Left renal cortex interstitium (tissue), 4 donors: ENCODE measurements at places on chromosomes 4 and X.

DNA sequence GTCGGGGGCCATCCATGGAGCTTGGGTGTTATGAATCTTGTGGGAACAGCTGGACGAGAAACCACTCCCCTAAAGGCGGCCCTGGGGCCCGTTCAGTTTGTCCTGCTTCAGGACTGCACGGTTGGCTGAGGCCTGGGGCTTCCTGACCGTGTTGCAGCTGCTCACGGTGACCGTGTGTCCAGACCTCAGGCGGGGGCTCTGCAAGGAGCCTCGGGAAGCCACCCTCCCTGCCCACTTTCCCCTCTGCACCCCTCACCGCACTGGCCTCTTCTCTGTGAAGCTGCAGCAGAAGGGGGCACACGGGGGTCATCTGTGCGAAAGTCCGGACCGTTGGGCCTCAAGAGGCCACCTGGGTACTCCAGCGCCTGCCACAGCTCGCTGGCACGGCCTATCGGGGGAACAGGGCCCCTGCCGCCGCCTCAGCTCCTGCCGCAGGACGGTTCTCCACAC lies 29.4 kb downstream of the UVSSA start:
- no peak for DNase-seq

GRCh38 chr4:98521486-98521885 lies 136.9 kb downstream of the TSPAN5 start:
- no peak for DNase-seq

DNA sequence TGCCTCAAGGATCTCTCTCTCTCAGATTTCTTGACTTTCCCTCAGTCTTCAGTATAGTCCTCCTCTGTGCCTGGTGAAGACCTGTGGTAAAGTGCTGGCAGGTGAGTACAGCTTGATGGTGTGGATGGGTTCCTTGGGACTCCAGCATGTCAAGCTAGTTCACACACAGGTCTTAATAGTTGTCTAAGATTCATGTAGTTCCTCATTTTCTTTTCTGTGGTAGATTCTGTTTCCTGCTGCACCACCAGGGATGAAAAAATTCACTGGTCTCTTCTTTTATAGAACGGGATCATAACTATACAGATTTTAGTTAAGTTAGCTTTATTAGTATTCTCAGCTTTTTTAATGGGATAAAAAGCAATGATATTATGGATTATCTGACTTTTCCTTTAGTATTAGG lies 32.5 kb upstream of the PAQR3 start:
- DNase-seq = no peak

DNA sequence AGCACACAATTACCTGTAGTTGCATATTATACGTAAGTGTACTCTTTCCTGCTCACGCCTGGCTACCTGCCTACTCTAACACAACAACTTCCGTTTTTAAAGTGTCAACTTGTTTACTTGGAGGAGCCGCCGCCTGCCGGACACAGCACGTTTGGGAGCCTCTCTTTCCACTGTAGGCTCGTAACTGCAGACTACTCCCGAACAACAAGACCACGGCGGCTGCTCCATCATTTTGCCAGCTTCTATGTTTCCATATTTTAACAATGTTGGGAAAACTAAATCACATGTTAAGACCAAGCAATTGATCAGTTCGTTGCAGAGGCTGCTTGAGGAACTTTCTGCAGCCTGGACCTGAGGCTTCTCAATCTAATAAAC lies 841 bp downstream of the MTNR1A start:
- no peak for DNase-seq

DNA sequence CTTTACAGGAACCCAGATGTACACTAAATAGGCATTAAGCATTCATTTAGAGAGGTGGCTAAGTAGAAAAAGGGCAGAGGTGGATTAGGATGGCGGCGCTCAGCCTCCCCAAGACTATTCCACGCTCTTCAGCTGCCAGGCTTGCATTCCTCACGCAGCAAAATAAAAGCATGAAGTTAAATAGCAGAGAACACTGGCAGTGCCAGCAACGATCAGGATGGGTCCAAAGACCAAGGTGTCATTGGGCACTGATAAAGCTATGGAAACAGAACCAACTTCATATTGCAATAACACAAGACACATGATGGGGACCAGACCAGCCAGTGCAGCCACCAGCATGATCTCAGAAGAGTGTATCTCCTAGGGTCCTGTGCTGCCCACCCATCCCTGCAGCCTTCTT lies 42.0 kb downstream of the TMEM156 start:
- DNase-seq = no peak

- DNase-seq = no peak
These were observed 1153.0 kb downstream of the C4orf33 start for GRCh38 chr4:130249002-130249401.

- no peak for DNase-seq
These were observed 36.3 kb upstream of the ADRA2C start for GRCh38 chr4:3729882-3730226.

GRCh38 chr4:122716825-122717448 lies 15.6 kb upstream of the BBS12 start:
- DNase-seq = no peak

DNA sequence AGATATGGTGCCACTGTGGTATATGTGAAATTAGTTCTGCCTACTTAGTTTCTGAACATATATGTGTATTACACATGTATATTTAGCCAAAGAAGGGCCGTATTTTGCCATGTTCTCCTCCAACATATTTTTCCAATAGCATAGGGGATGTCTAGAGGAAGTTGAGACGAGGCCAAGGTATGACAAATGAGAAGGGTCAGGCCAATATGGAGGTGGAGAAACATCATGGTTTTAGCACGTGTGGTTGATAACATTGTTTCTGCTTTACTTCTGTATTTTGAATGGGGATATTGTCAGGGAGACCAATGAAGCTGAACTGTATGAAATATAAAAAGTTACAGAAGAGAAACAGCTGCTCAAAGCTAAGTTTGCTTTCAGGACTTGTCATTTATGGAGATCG lies 246.7 kb upstream of the TLL1 start:
- DNase-seq = no peak

DNA sequence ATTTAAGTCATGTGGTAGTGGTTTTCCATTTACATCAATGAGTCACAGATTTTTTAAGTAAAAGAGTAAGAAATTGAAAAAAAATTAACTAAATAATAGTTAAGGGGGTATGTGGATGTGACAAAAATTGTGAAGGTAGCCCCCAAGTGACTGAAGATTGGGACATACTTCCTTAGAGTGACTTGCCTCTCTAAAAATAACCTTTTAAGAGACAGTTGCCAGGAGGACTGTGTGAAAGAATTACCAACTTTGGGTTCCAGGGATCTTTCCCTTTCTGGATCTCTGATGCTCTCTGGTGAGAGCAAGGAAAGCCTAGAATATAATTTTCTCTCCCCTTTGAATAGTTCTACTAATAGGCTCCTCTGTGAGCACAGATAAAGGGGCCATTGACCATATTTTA lies 42.7 kb downstream of the NHSL2 start:
- DNase-seq = no peak

DNA sequence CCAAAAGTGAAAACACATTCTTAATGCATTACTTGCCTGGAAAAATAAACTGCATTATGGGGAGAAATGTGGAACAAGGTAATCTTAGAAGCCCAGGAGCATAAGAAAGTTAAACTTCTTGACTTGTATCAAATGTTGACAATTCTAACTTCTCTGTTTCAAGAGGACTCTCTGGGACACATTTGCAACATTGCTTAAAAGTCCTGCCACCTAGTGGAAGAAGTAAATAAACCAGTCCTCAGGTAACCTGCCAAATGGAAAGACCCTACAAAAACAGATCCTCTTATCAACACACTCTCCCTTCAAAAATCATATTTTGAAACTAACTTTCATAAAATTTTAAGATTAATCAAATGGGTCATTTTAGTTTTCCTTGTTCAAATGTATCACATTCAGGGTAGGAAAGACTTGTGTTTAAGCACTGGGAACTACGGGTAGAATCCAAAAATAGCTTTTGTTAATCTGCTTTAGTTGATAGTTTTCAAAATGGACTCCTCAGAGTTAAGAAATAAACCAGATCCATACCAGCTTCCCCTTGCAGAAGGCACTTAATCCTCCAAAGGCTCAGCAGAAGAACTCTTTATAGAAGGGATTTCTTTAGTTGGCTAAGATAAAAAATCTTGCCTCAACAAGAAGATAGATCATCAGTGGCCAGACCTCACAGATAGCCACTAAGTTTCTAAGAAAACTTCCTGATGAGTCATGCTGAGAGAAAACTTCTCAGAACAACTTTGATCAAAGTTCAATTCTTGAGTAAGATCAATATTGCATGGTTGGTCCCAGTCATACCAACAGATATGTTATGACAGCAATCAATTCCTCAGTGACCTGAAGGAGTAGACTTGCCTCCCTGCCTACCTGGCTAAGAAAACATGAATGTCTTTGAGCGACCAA lies 141.7 kb downstream of the HHIP start:
- peak; percentile 43 for DNase-seq

GRCh38 chr4:131309628-131310027 lies 1839.5 kb upstream of the PCDH10 start:
- DNase-seq = no peak

- no peak for DNase-seq
These were observed 197.0 kb downstream of the ADGRL3 start for GRCh38 chr4:61397174-61397573.

GRCh38 chr4:1833307-1834046 lies 22.5 kb downstream of the LETM1 start:
- DNase-seq = no peak

GRCh38 chr4:164779811-164780216 lies 25.9 kb downstream of the SMIM31 start:
- DNase-seq = no peak

DNA sequence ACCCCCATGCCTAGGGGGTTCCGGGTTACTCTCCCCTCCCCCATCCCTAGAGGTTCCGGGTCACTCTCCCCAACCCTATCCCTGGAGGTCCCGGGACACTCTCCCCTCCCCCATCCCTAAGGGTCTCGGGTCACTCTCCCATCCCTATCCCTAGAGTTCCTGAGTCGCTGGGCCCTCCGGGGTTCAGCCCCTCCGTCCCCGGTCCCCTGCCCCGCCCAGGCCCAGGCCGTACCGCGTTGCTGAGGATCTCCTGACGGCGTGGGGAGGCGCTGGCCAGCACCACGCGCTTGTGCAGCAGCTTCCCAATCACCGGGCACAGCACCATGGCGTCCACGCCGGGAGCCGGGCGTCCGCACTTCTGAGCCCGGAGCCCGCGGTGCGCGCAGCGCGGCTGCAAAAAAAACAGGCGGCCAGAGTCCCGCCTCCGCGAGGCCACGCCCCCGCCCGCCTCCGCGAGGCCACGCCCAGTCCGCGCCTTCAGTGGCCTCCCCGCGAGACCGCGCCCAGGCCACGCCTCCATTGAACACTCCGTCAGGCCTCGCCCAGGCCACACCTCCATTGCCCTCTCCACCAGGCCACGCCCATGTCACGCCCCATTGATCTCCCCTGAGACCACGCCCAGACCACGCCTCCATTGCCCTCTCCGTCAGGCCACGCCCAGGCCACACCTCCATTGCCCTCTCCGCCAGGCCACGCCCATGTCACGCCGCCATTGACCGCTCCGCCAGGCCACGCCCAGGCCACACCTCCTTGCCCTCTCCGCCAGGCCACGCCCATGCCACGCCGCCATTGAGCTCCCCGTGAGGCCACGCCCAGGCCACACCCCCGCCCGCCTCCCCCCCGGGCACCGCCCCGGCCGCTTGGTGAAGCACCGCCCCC lies at the start of gene ASMTL:
Gene ASMTL (minus strand): TSS at position 394 of the 879 bp plus-strand sequence. CDS start 69 bp downstream, at position 325.
- peak; percentile 96 for DNase-seq

DNA sequence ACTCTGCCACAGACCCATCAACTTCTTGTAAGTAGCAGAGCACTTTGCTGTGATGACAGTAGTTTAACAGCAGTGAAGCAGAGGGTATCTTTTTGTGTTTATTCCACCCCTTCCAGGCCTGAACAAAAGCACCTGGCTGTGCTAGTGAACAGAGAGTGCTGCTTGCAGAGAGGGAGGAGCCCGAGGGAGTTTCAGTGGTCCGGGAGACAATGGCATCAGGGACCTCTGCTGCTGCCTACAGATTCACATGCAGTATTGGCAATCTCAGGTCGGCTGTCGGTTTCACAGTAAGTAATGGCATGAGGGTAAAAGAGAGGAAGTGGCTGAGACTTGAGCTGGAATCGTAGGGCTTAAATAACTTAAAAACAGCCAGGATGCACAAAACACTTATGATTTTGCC lies 755.8 kb downstream of the RPA4 start:
- DNase-seq = no peak

- DNase-seq = no peak
These were observed 86.3 kb upstream of the GABRA3 start for GRCh38 chrX:152537373-152537772.

DNA sequence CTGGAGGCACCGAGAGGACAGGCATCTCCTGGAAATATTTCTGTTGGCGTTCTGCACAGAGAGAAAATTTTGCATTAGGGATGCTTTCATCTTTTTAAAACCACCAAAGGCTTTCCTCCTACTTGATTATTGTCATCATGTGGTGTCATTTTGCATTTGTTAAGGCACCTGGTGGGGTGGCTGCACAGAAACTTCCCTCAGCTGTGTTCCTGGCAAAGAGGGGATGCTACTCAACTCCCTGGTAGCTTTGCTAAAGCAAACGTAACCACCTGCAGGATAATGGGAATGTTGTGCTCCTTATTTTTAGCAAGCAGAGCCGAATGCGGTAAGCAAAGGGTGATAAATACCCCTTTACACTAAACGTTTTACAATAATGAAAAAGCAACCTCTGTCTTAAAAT lies 229.8 kb downstream of the STIM2 start:
- no peak for DNase-seq

DNA sequence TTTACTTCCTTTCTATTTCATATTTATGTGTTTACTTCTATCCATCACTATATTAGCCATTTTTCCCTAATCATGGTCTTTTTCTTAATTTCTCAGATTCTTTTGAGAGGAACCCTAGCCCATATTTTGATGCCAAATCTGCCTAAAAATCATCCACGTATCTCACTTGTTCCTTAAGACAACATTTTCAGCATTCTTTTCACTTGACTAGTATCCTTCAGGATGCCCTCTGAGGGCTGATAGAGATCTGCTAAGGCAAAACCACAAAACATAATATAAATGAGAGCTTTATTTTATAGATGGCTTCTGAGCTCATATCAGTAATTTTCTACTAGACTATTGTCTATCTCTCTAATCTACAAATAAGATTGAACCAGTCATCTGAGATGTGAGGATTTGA lies 341.9 kb downstream of the GPM6A start:
- no peak for DNase-seq

DNA sequence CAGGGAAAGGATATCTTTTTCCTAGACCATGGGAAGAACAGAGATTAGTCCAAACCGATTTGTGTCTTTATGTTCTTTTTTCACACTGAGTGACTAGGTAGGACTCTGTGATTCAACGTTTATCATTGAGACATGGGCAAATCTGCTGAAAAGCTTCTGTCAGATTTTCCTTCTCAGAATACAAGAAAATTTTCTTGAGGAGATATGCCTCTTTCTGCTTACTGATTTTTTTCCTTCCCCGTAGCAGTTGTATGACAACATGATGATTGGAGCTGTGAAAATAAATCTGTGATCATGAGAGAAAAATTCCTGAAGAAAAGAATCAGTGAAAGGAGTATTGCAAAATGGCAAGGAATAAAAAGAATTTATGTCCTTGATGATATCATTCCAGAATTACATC lies 130.6 kb upstream of the FAT4 start:
- no peak for DNase-seq

- no peak for DNase-seq
These were observed 74.4 kb downstream of the RNF150 start for GRCh38 chr4:141058591-141059512.
